ENCODE measurements at places on chromosomes 5 and 9.

GRCh38 chr5:179623906-179624741 lies 653 bp upstream of the HNRNPH1 start:
- no peak for DNase-seq

DNA sequence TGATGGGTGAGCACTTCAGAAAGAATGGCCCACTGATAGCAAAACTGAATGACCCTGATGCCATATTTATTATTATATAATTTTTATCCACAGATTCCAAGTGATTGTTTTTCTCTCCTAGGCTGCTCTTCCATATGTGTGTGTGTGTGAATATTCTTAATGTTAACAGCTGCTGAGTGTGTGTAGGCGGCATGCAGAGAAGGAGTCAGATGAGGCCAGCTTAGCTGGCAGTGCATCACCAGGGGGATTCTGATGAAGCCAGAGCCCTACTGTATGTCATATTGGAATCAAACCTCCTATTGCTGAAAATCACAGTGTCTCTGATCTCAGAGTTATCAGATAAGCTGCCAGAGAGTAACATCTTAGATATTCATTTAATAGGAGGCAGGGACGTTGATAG lies 177.1 kb downstream of the DMAC1 start:
- DNase-seq = no peak

DNA sequence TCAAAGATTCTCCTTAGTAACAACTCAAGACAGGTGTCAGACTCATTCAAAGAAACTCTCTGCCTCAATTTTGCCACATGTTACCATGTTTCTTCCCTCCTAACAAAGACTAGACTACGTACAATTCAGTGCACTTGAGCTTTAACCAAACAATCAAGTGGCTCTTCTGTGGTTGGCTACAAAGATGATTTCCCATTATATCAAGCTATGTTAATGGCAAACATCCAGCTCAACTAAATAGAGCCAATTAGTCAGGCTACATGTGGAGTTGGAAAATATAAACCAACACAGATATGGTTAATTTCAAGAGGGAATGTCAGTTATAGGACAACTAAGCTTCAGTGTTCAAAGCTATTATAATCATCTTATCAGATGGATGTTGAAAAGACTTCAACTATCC lies 29.2 kb upstream of the ADRA1B start:
- DNase-seq = no peak

DNA sequence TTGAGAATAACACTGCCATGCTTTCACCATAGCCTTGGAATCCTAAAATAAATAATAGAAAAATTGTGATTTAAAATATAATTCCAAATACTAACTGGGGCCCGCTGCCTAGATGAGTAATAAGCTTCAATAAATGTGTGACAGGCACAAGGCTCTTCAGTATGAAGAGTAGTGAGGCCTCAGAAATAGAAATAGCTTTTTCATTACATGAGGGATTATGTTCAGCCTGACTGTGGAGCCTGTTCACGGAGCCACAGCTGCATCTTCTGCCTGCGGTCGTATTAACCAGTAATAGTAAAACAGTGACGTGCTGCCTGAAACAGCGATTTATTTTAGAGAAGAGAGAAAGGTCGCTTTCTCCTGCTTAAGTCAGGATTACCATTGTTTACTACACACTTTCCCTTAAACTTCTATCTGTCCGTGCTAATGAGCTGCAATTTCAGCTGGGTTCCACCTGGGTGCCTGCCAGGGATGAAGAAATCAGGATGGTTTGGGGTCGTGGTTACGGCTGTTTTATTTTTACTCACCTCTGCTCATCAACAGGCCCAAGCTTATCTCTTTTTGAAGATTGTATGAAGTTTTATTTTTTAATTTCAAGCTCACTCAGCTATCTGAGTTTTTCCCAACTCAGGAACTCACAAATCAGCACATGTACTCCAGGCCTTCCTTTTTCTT lies 284.9 kb upstream of the WWC1 start:
- DNase-seq = no peak

DNA sequence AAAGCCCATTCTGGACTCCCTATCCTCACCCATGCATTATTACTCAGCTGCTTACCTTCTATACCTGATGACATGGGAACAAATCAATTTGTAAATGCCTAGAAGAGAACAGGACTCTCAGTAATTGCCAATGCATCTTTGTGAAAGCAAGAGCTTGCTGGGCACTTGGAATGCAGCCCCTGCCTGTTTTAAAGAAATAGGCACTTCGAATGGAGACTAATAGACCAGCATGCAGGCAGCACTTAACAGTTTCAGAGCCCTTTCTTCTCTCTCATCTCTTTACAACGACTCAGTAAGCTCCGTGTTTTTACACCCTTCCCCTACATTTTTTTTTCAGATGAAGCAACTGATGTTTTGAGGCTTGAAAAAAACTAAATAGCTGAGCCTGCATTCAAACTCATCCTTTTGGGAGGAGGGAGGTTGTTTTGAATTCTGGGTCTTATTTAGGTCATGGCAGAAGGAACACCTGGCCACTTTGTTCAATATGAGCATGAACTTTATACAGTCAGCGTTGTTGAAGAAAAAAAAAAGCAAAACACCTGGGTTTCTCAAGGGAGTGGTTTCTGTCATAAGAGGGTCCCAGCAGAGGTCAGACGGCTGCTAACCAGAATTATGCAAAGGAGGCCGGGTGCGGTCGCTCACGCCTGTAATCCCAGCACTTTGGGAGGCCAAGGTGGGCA lies 34.6 kb upstream of the WHRN start:
- no peak for DNase-seq

DNA sequence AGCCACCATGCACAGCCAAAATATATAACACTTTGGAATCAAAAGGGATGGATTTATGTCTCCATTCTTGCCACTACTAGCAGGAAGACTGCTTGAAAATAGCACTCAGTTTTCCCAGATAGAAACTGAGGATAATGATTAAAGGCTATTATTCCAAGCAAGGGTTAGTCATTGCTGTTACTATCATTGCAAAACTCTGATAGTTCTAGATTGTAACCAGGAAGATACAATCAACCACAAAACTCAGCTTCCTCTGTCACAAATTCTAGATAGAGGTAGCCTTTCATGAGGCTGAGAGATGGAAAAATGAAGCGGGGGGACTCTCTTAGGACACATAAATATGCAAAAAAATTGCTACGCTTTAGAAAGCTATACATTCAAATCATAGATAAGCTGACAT lies 3.1 kb downstream of the ANXA1 start:
- no peak for DNase-seq

GRCh38 chr9:19174127-19174912 lies 47.0 kb upstream of the PLIN2 start:
- no peak for DNase-seq

- DNase-seq = no peak
These were observed 72.5 kb upstream of the DAPK1 start for GRCh38 chr9:87425202-87425601.

DNA sequence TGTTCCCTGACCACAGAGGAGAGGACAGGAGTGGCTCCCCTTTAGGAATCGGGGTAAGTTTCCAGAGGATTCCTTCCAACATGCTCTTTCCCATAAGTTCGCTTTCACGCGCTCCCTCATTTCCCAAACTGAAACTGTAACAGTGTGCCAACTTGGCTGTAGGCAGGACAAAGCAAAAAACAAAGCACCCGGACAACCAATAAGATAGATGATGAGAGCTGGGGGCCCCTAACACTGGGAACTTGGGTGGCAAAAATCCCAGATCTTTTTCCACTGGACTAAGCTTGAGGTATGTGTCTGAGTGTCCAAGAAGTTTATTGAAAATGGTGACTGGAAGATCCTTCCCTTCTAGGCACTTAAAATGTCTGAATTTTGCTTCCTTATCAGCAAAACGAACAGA lies 258.7 kb upstream of the IL12B start:
- DNase-seq = no peak

DNA sequence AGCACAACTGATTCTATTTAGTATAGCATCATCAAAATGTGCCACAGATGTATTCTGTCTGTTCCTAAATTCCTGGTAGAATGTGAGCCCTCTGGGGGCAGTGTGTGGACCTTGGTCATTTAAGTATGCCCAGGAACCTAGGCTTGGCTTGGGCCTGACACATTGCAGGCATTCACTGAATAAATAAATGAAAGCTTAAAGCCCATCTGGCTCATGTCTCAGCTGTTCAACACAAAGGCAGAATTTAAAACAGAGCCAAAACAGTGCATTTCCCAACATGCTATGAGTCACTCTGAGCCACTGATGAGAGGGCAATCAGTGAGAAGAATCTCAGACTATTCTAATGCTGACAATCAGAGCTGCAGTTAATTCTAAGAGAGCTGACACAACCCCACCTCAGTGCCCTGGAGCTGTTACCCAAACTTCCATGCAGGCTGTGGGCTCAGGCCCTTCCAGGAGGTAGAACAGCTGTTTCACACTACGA lies 8.1 kb downstream of the FAM193B start:
- DNase-seq = peak; percentile 49

DNA sequence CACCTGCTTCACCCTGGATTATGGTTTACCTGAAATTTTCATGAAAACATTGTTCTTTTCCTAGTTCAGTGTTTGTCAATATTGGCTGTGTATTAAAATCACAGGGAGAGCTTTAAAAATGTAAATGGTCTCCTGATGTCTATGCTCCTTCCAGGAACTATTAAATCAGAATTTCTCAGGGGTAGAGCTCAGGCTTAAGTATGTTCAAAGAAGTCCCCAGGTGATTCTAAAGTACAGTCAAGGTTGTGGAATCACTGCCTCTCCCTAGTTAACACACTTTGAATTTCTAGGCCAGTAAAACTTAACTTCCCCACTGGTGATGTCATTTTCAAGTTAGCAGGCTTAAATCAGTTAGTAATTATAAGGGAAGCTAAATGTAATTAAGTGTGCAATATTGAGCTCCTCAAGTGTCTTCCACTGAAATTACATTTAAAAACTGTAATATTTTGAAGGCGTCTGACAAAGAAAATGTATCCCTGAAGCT lies 150.3 kb upstream of the SLC28A3 start:
- no peak for DNase-seq

DNA sequence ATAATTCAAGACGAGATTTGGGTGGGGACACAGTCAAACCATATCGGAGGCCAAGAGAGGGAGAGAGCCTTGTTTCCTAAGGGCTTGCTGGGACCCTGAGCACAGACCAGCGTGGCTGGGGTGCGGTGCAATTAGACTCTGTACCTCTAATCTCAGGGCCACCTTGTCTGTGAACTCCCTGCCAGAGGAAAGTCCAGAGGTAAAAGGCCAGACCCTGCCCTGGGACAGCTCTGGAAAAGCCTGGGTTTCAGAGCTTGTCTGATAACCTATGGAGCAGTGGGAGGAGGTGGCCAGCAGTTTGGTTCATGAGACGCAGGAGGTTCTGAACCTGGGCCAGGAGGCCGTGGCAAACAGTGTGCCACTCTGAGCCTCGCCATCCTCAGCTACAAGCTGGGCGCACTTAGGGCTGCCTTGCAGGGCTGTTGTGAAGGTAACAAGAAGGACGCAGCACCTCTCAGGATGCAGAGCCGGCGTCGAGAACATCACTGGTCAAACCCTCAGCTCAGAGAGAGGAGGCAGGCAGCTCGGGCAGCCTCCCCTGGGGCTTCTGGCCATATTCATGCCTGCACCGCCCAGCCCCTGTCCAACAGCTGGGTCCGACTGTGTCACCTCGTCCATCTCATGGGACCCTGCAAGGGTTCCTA lies 4.8 kb upstream of the DOLPP1 start:
- DNase-seq = no peak

DNA sequence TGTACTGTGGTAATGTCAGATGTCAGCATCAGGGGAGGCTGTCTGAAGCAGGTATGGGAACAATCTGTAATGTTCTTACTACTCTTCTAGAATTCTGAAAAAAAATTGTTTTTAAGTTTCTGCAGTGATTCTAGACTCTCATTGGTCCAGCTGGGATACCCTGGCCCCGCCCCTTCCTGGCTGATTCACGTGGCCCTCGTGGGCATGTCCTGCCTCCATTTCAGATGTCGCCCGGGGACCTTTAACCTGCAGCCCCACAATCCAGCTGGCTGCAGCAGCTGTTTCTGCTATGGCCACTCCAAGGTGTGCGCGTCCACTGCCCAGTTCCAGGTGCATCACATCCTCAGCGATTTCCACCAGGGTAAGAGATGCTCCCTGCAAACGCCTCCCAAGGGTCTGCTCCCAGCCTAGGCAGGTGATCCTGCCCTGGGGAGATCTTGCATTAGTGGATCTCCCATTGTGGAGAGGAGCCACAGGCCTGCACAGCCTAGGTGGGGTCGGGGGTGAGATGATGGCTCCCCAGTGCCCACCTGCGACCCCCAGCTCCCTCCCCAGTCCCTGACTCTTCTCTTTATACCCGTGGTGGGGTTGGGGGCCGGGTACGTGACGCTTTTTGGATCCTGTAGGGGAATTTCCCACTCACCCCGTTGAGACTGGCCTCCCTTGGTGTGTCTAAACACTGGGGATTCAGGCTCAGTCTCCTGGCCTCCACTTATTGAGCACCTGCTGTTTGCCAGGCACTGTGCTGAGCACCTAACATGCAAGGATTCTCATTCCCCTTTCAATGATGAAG lies 36.5 kb downstream of the LAMC3 start:
- no peak for DNase-seq
